ENCODE measurements at places on chromosomes 6 and 20. TPM values are rescaled to one million over a fixed set of nuclear protein-coding genes. Genes with fewer than 3 reads are reported as not detected.

ZNF184 gene
- total RNA-seq, result 3.7 TPM

DNA sequence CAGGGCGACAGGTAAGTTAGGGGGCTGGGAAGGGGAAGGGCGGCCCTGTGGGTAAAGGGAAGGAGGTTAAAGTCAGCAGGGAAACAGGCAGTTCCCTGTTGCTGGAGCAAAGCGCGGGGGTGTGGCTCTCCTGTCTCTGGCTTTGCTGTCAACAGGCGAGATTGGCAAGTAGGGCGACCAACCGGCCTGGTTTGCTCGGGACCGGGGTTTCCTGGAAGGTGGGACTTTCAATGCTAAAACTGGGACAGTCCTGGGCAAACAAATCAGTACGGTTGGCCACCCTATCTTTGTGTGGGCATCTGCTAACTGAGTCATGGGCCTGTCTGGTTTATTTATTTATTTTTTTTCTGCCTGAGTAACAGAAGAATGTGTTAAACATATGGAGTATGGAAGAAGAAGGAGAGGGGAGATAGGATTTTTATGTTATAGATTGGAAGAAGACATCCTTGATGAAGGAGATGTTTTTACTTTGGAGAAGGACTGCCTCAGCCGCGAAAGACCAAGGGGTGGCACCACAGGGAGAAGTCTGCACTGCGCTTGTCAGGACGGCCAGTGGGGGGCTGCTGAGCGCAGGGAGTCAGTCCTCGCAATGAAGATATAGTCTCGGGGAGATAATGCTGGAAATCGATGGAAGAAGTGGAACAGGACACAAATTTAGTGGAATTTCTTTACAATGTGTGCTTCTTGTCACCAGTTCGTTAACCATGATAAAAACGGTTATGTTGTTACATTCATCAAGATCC is 43.4 kb upstream of the ESR1 start:
- DNase-seq, result peak; percentile 91

DNA sequence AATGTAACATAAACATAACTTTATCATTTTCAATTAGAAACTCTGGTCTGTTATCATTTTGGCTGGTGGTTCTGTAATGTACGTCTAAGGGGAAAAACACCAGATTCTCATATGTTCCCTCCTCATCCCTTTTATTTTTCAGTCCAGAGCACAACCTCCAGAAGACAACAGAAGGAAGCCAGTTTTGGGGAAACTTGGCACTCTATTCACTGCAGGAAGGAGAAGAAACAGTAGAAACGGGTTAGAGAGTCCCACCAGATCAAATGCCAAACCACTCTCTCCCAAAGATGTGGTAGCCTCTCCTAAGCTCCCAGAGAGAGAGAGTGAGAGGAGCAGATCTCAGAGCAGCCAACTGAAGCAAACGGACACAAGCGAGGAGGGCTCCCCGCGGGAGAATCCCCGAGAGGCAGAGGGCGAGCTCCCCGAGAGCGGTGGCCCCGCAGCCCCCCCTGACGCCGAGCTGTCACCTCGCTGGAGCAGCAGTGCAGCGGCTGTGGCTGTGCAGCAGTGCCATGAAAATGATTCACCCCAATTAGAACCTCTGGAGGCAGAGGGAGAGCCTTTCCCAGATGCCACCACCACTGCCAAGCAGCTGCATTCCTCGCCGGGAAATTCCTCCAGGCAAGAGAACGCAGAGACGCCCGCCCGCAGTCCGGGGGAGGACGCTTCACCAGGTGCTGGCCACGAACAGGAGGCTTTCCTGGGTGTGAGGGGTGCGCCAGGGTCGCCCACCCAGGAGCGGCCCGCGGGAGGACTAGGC is 117.8 kb downstream of the RTN4IP1 start:
- no peak for DNase-seq

GRCh38 chr6:388202-388903 is 3.2 kb upstream of the IRF4 start:
- no peak for DNase-seq

DNA sequence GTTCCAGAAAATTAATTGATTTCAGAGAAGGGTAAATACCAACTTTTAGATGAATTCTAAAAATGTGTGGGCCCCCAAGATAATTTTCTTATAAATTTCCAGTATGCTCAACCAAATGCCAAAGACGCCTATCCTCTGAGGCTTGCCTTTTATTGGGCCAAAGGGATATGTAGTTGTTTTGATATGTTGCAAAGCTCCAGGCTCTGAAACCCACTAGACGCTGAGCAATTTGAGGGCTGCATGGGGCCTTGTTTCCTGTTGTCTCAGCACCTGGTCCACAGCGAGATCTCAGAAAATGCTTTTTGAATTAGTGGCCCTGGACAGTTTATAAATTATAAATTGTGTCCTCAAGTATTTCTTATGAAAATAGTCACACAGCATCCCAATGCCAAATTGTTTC is 397.2 kb downstream of the SAMD5 start:
- DNase-seq, result no peak

TTLL9 gene
- total RNA-seq, result 0.13 TPM

- DNase-seq, result no peak
Measured at GRCh38 chr20:62378215-62378614, 8.7 kb upstream of the RPS21 start.

DNA sequence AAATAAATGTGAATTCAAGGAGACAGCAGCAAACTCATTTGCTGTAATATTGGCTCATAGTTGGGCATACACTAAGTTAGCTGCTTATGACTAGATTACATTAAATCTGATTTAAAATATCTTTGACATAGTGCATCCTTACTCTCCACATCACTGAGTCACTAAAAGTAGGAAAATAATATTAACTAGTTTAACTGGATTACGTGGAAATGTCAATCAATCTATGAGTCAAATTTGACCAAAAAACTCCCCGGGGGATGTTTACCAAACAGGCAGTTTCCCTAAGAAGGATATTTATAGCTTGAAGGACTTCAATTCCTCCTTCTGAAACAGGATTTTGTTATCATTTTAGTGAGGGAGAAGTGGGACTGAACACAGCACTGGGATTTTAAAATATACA is 366.5 kb downstream of the ESR1 start:
- no peak for DNase-seq

GRCh38 chr6:23339268-23339667 is 769.9 kb downstream of the HDGFL1 start:
- DNase-seq, result no peak

GRCh38 chr20:1060985-1061384 is 57.4 kb upstream of the PSMF1 start:
- no peak for DNase-seq

- no peak for DNase-seq
Measured at GRCh38 chr6:41591859-41592502, 45.8 kb downstream of the FOXP4 start.

SCRT2 gene
- not detected for total RNA-seq

DNA sequence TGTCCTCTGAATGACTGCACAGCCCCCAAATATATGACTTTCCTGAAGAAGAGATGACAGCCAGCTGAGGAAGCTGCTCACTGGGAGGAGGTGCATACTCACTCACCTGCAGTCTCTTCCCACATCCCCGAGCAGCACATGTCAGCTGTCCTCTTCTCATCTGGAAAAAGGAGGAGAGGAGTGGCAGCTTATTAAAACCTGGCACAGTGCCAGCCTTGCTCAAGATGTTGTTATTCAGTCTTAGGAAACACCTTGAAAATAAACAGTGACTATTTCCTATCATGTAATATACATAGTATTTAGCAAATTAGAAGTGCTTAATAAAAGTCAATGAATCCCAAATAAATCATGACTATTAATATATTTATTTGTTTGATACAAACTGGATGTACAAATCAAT is 232.9 kb downstream of the EPM2A start:
- DNase-seq, result no peak

SLC17A9 gene
- 12.7 TPM for total RNA-seq

GRCh38 chr20:63782521-63782971 is 43.0 kb downstream of the SLC2A4RG start:
- DNase-seq, result no peak

GRCh38 chr6:158912655-158913054 is 87.3 kb downstream of the RSPH3 start:
- DNase-seq, result no peak

- no peak for DNase-seq
Measured at GRCh38 chr20:21019814-21020658, 86.1 kb downstream of the LINC00237 start.

- no peak for DNase-seq
Measured at GRCh38 chr6:42841844-42842584, 37.4 kb upstream of the RPL7L1 start.

DNA sequence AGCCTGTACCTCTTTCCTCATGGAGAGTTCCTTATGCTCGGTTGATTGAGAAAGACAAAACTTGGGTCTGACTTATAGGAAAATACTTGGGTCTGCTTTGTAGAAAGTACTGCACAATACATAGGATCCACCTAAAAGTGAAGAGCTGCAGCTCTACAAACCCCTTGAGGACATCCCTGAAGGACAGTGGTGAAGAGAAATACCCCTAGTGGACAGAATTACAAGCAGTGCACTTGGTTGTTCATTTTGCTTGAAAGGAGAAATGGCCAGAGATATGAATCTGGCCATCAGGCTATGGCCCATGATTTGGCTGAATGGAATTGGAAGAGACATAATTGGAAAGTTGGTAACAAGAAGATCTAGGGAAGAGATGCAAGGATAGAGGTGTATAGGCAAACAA is 8.3 kb downstream of the CD24 start:
- DNase-seq, result no peak

- DNase-seq, result no peak
Measured at GRCh38 chr20:46757754-46758678, 48.6 kb downstream of the SLC2A10 start.

GRCh38 chr20:50192364-50193198 is 2.0 kb downstream of the CEBPB start:
- no peak for DNase-seq

GRCh38 chr20:32964575-32964974 is 39.7 kb downstream of the SUN5 start:
- DNase-seq, result peak; percentile 57

BPIFB4 gene
- not detected for total RNA-seq

PRRT1 gene
- 1.0 TPM for total RNA-seq

DNA sequence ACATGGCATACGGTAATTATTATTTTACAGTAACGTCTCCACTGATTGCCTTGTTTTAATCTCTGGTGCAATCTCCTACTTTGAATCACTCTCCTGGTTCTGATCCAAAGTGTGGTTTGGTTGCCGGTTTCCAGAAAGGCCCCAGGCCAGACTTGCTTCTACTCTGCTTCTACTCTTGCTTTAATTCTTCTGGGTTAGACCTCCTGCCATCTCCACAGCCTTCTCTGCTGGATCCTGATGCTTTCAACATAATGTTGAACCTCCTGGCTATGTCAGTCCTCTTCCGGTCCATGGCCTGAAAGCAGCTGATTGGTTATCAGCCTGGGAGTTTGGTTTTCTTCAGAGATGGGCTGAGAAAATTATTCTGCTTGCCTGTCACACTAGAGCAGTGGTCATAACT is 266.5 kb upstream of the RIMS1 start:
- DNase-seq, result no peak

GRCh38 chr20:61065853-61066252 is 186.2 kb upstream of the CDH4 start:
- DNase-seq, result no peak

GRCh38 chr20:58241766-58242465 is 13.5 kb upstream of the ANKRD60 start:
- DNase-seq, result no peak

NR2E1 gene
- total RNA-seq, result not detected

GRCh38 chr6:7727086-7727945 is 1.4 kb downstream of the BMP6 start:
- no peak for DNase-seq

GRCh38 chr6:157398151-157398550 is 17.2 kb downstream of the ZDHHC14 start:
- DNase-seq, result no peak

DSE gene
- 116 TPM for total RNA-seq

DNA sequence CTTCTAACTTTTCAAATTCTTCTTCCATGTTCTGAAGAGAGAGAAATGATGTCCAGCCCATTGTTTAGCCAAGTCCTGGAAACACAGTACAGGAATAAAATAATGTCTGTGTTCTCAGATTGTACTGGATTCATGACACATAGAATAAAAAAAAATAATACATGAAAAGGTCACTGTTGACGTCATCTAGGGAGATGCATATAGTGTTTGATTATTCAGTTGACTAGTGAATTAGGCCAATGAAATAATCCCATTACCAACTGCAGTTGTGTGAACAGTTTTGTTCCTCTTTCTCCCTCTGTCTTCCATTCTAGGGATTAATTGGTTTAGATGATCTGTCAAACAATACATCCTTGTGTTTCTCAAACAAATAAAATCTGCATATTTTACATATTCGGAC is 222.8 kb downstream of the ALDH8A1 start:
- DNase-seq, result no peak

SAMD3 gene
- total RNA-seq, result 0.84 TPM

GRCh38 chr20:58297394-58297793 is 12.1 kb upstream of the RAB22A start:
- no peak for DNase-seq

- no peak for DNase-seq
Measured at GRCh38 chr6:126060400-126060799, 74.1 kb downstream of the TRMT11 start.

- DNase-seq, result no peak
Measured at GRCh38 chr6:156877126-156877863, 100.1 kb downstream of the ARID1B start.

DNA sequence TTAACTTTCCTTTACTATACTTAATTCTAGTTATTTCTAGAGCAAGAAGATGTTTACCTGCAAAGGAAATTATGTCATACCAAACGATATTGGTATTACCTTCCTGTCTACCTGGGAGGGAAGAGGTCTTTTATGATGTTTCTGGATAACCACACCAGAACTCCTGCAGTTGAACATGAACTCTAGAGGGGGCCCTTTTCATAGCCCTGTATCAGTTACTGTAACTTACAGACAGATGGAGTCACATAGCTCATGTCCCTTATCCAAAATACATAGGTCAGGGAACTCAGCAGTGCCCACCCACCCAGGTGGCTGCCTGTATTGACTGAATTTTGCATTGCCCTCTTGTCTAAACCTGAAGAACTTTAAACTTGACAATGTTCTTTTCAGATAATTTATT is 35.1 kb upstream of the MYL9 start:
- DNase-seq, result no peak

DNA sequence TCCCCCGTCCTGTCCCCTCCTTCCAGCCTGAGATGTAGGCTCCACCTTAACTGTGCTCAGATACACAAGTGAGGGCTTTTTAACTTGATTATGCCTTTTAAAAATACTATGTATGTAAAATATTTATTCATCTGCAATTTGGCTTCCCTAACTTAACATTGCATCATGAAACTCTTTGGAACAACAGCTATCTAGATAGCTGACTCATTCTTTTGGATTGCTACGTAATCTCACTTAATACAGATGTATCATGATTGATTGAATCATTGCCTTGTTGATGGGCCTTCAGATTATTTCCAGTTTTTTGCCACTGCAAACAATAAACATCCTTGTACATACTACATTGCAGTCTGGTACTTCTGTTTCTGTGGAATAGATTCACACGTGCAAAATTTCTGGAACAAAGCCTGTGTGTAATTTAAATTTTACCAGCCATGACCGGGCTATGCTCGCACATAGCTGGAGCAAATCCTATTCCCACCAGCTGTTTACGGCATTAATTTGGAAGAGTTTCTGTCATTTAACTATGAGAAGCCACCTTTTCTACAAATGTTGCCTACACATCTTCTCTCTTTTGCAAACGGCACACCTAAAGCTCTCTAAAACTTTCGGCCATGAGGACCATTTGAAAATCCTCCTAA is 6.5 kb downstream of the PRND start:
- DNase-seq, result no peak

ADGB gene
- total RNA-seq, result not detected
